ENCODE measurements at places on chromosomes 3 and 15. TPM values are rescaled to one million over a fixed set of nuclear protein-coding genes. Genes with fewer than 3 reads are reported as not detected.

DNA sequence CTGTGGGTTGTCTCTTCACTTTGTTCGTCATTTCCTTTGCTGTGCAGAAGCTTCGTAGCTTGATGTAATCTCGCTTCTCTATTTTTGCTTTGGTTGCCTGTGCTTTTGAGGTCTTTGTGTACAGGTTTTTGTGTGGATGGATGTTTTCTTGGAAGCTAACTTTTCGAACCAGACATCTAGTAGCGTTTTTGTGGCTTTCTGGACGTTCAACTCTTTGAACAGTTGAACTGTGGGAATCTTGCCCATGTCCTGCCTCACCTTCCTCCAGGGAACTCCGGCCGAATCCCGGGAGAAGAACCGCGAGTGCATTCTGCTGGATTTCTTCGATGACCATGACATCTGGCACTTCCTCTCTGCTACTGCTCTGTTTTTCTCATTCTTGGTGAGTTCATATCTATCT, 70.6 kb downstream of the USF3 start:
- no peak for DNase-seq

- no peak for DNase-seq
Observed at GRCh38 chr3:3281024-3281423, 101.5 kb upstream of the CRBN start.

GRCh38 chr3:132486099-132486498, 68.8 kb downstream of the DNAJC13 start:
- no peak for DNase-seq

DNA sequence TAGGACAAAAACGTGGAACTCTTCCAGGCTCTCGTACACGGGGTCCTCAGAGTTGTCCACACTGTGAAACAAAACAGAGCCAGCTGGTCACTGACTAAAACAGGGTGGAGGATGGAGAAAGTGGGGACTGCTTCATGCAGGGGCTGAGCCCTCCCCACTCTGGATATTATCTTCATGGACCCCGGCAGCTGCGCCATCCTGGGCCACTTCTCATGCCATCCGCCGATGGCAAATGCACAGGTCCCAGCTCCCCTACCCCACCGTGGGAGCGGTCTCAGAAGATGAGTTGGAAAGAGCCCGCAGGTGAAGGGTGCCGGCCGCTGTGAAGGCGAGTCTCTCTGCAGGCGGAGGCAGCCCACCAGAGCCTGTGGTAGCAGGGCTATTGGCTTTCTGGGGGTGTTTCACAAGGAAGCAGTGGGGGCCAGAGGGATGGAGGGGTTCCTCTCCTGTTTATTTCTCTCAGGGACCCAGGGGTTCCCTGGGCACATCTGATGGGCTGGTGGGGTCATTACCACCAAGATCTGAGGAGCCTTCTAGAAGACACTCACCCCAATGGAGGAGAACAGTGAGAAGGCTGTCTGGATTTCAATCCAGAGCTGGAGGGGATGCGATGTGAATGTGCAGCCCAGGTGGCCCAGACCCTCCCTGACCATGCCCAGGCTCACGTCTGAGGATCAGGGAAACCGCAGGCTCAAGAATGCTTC, 177.3 kb downstream of the KLF13 start:
- no peak for DNase-seq

The PRR20G gene
- not detected for total RNA-seq

The ITIH1 gene
- 1.3 TPM for total RNA-seq
